ENCODE measurements at places on chromosomes 3 and 15.

GRCh38 chr3:184636741-184637316 is 75.0 kb downstream of the MAGEF1 start:
- peak; percentile 91 for DNase-seq

GRCh38 chr3:71345429-71346040 is 238.0 kb downstream of the FOXP1 start:
- DNase-seq, result no peak

- DNase-seq, result peak; percentile 82
Measured at GRCh38 chr3:187454085-187454815, 86.1 kb downstream of the RTP4 start.

- DNase-seq, result no peak
Measured at GRCh38 chr15:73986055-73986775, 5.9 kb downstream of the STOML1 start.

GRCh38 chr3:99931059-99931458 is 113.4 kb downstream of the CMSS1 start:
- DNase-seq, result no peak

- no peak for DNase-seq
Measured at GRCh38 chr3:108588601-108589000, 637 bp downstream of the CIP2A start.

DNA sequence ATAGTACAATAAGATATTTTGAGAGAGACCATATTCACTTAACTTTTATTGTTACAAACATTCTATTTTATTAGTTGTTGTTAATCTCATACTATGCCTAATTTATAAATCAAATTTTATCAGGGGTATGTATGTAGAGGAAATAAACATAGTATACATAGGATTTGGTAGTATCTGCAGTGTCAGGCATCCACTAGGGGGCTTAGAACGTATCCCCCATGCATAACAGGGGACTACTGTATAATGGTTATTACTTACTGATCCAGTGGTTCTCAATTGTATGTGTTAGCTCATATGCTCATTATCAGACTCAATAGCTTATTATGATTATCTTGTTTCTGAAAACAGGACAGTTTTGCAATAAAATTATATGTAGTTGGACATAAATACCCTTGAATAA is 27.6 kb downstream of the CMC1 start:
- no peak for DNase-seq

DNA sequence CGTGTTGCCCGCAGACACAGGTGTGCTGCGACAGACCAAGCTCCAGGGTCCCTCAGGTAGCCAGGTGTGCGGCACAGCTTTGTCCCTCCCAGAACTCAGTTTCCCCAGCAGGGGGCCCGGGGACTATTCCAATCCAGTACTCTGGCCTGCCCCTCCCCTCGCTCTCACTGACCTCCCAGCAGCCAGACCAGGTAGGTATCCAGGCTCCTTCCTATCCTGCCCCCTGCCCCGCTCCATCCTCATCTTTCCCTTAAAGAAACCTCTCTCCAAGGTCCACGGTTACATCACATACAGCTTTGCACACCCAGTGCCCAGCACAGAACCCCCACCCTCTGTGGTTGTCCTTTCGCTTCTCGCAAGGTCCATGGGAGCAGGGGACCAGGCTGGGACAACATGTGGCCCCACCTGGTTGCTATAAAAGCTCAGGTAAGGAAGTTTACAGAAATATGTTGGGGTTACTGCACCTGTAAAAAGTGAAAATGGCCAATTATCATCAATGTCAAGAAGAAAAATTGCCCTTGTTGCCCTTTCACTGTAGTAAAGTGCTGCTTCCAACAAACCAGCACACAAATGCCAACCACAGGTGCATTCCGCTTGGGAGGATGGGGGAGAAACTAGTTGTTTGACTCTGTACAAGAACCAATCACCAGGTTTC is 7.3 kb upstream of the CYP11A1 start:
- DNase-seq, result no peak

GRCh38 chr15:35649575-35649974 is 103.6 kb upstream of the DPH6 start:
- no peak for DNase-seq

GRCh38 chr15:64542091-64542490 is 81.7 kb downstream of the ZNF609 start:
- no peak for DNase-seq

DNA sequence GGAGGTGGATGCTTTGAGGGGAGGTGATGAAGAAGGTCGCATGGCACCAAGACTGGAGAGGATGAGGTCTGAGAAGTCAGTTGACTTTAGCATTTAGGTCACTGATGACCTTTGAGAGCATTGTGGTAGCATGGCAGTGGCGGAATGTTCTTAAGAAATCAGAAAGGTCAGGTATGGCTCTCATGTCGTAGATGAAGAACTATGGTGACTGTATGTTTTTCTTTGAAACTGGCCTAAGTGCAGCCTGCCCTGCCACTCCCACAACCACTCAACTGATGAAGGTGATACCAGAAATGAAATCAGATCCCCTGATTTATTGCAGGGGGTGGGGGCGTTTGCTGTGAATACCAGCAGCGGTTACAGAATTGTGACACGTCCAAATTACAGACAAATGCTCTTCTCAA is 102.6 kb downstream of the ITPR1 start:
- DNase-seq, result no peak

- no peak for DNase-seq
Measured at GRCh38 chr15:70250208-70251201, 152.8 kb upstream of the TLE3 start.

DNA sequence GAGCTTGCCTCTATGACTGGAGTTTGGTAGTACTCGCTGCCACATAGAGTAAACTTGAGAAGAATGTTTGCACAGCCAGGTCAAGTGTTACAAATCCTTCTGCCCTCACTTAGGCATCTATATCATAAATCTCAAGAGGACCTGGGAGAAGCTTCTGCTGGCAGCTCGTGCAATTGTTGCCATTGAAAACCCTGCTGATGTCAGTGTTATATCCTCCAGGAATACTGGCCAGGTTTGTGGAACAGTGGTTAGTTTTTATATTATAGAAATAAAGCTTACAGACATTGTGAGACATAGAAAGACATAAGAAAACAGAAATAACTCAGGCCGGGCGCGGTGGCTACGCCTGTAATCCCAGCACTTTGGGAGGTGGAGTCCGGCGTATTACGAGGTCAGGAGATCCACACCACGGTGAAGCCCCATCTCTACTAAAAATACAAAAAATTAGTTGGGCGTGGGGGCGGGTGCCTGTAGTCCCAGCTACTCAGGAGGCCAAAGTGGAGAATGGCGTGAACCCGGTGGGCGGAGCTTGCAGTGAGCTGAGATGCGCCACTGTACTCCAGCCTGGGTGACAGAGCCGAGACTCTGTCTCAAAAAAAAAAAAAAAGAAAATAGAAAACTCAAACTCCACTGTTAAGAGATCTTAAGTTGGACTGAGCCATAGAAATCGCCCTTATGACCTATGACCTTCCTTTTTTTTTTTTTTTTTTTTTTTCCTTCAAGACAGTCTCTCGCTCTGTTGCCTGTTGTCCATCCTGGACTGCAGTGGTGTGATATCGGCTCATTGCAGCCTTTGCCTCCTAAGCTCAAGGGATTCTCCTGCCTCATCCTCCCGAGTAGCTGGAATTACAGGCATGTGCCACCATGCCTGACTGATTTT is 2.2 kb downstream of the RPSA start:
- no peak for DNase-seq

- DNase-seq, result peak; percentile 72
Measured at GRCh38 chr15:76059320-76060117, at the start of gene TMEM266. Gene TMEM266, plus strand, starts transcription at chr15:76059985. Its CDS starts 74,279 bp downstream, at chr15:76134264.
